ENCODE measurements at places on chromosomes 2 and 18.

DNA sequence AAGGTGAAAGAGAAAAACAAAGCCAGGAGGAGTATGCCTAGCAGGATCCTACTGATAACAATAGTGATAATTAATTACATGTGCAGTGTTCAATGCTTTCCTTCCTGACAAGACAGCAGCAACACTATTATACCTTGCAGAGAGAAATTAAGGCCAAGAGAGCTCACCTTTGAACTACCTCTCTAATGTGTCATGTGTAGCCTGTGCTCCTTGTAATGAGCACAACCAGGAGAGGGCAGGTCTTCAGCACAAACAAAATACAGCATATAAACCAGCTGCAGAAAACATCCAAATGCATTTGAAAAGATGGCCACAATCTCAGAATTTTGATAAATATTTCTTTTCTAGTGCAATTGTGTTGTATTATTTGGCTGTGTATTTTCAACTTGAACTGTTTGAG is 1425.7 kb downstream of the DSC3 start:
- DNase-seq, result no peak

DNA sequence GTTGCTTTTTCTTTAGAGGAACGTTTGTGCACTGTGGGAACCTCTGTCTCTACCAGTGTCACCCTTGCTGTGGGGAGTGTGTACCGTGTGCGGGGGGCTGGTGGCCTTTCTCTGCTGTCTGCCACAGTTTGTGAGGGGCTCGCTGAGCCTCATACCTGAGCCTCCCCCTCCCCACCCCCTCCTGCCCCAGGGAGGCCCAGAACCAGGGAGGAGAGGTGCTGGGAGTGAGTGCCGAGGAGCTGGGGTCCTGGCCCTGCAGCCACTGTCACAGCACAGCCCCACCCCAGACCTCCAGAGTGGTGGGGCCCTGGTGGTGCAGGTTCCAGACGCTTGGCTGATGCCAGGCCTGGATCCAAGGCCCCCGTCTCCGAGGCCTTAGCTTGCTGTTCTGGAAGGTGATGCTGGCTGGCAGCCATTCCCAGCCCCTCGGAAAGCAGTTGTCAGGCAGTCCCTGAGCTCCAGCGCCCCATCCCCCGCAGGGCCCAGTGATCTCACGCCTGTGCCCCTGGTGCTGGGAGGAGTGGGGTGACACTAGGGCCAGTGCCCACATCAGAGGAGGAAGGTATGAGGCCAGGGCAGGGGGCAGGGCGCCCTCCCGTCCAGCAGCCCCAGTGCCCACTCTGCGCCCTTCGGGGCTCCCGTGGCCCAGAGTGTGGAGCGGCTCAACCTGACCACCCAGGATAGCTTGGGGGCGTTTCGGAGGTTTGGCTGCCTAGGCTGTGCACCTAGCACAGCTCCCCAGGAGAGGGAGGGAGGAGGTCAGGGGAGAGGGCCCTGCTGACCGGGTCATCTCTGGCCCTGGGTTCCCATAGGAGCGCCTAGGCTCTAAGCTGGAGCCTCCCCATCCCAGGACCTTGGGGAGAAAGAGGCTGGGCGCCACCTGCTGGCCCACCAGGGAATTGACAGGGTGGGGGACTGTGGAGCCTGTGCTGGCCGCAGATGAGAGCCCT is 53.0 kb upstream of the ALPP start:
- peak; percentile 26 for DNase-seq

DNA sequence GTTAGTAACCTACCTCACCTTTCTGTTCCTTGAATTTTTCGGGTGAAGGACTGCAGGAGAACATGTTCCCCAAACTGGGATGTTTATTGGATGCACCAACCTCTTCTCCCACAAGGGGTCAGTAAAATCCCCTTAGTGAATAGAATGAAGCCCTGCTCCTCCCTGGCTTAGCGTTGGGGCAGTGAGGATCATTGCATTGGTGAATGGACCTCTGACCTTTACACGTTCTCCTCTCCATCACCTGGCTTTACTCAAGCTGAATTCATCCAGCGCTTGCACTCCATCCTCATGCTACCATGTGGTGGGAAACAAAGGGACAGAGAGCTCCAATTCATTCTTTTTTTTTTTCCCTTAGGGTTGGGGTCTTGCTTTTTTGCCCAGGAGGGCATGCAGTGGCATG is 157.2 kb downstream of the MIB1 start:
- DNase-seq, result peak; percentile 68

- DNase-seq, result no peak
Measured at GRCh38 chr2:214560618-214561190, 149.8 kb downstream of the VWC2L start.

DNA sequence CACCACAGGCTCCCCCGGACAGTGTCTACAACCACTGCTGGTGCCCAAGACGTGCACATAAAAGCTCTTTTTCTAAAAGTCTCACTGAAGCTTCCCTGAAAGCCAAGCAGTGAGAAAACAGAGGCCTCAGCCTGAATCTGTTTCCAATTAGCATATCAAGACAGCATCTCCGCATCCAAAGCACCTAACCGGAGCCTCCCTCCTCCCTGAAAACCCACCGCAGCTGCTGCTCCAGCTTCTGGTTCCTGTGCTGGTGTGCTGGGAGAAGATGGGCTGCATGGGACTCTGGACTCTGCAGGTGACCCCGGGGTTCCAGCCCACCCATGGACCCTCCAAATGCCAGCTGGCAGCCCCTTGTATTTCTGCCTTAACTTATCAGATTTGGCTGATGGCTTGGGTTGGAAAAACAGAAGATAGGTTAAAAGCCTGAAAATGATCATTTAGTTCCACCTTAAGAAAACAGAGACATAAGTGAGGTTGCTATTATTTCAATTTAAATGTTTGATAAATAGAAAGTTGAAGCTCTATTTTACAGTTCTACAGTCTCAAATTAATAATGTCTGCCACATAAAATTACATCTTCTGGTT is 103.3 kb downstream of the TMEM18 start:
- DNase-seq, result no peak

GRCh38 chr2:28400921-28401320 is 8.3 kb downstream of the FOSL2 start:
- DNase-seq, result no peak

- no peak for DNase-seq
Measured at GRCh38 chr2:48183991-48184390, 277.7 kb upstream of the FBXO11 start.

DNA sequence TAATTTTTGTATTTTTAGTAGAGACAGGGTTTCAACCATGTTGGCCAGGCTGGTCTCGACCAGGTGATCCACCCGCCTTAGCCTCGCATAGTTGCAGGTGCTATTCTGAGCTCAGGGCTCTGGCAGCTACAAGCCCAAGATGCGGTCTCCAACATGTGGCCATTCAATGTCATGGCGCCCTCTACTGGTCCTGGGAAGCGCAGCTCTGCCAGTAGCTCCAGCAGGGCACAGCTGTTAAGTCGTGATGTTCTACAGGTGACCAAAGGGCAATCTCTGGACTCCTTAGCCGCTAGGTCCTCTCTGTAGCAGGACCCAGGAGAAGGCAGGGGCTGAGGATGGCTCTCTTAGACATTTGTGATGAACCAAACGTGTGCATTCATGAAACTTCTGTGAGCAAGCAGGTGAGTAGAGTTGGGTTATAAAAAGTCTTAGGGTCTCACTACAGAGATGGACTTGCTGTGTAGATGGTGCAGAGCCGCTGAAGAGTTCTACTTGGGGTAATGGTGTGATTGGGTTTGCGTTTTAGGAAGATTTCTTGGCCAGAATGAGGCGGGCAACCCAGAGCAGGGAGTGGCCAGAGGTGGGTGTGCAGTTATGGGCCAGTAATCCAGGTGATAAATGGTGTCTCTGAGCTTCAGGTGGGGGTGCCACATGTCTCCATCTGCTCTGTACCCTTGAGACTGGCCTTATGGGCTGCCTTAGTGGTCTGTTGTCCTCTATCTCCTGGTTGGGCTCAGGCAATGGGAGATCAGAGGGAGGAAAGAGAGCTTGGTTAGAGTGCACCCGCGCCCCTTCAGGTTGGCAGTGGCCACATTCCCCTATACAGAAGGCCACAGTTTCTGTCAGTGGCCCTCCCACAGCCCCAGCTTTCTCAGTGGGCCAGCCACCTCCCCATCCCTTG is 31.0 kb downstream of the IL37 start:
- DNase-seq, result peak; percentile 89

GRCh38 chr2:114735126-114735525 is 292.7 kb downstream of the DPP10 start:
- DNase-seq, result no peak

DNA sequence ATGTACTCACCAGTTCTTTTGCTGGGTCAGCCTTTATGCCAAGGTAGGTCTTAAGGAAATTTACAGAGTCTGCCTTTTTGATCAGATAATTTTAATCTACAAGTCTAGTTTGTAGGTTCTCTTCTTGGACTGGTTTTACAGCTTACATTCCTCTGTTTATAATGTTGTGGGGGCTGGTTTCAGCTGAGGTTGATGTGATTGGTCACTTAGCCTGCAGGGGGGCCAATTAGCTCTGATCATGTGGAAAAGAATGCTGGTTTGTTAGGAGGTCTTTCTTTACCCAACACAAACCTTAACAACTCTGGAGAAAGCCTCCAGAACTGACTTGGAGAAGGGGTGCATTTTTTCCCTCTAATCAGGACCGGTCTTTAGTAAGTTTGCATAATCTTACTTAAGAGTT is at the start of gene KCNJ13:
TSS of gene KCNJ13 (minus strand) at position 131 of the 400 bp plus-strand sequence. CDS start 5,203 bp downstream, outside the sequence.
- DNase-seq, result no peak

GRCh38 chr2:96088340-96089335 is 27.7 kb downstream of the ADRA2B start:
- no peak for DNase-seq

GRCh38 chr2:105518897-105519296 is 120.0 kb upstream of the FHL2 start:
- DNase-seq, result no peak

DNA sequence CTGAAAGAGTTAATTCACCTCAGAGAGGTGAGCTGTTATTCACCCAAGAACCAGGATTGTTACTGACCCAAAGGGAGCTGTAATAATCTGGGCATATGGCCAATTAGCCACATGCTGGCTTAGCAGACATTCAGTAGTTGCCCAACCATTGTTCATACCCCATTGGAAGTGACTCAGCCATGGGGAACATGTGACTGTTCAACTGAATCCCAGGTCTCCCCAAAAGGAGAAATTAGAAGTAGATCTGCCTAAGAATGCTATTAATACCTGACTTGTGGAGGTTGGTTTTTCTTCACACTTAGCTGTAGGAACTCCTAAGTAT is 272.6 kb upstream of the UBE2E3 start:
- peak; percentile 49 for DNase-seq

- no peak for DNase-seq
Measured at GRCh38 chr2:207088839-207089238, 76.9 kb downstream of the KLF7 start.

DNA sequence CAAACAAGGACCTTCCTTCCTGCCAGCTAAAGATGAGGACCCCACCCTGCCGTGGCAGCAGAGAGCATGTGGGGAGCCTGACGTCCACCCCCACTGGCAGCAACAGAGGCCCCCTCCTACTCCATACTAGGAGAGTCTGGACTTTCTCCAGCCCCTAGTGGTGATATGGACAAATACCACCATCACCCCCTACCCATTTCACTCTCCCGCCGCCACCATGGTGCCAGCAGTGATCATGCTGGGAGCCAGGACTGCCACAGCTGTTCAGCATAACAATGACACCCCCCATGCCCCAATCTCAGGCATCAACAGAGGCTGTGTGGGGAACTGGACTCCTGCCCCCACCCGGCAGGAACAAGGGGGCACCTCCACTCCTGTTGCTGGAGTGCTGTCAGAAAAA is 42.7 kb upstream of the ATP9B start:
- no peak for DNase-seq
